Stimulated activated CD4-positive, alpha-beta T cell treated with anti-CD3 and anti-CD28 coated beads, Interleukin-4, amount 100 ng/mL, for 1 hour (primary cell): ENCODE measurements at places on chromosomes 16 and 17.

DNA sequence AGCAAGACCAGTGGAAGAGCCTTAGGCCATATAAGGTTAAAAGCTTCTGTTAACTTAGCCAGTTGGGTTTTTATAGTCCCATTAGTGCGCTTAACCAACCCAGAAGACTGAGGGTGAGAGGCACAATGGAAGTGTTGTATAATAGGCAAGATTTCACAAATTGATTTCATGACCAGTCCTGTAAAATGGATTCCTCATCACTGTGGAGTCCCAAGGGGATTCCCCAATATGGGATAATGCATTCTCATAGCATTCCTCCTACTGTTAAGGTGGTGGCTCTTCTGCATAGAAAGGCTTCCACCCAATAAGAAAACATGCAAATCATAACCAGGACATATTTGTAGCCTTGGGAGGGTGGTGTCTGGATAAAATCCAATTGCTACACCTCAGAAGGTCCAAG, 22.1 kb upstream of the B4GALNT2 start:
- no peak for DNase-seq

DNA sequence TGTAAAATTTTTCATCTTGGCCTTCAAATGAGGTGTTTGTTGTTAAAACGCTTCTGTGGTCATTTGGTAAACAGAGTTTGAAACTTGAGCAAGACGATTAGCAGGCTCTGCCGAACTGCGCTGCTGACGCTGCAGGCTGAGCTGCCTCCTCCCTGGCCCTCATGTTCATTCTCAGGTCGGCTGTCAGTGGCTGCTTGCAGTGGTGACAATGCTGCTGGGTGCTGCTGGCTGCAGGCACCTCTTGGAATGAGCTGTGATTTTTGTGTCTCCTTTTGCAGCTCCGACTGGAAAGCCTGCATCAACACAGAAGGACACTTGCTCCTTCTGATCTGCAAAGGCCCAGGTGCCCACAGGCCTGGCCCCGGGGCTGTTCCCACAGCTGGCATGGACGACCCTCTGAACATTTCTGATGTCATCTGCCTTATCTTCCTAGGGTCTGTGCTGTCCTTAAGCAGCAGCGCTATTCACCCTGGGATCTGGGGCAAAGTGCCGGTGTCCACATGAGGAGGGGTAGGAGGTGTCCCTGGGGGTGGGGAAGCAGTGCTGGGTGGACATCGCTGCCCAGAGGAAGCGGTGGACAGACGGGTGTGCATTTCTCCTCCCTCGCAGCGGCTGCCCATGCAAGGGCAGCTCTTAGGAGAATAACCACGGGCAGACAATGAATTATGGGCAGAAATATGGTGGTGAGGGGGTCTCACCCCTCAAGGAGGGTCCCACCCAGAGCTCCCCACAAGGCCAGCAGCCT, 23.1 kb upstream of the OSGIN1 start:
- DNase-seq: no peak

DNA sequence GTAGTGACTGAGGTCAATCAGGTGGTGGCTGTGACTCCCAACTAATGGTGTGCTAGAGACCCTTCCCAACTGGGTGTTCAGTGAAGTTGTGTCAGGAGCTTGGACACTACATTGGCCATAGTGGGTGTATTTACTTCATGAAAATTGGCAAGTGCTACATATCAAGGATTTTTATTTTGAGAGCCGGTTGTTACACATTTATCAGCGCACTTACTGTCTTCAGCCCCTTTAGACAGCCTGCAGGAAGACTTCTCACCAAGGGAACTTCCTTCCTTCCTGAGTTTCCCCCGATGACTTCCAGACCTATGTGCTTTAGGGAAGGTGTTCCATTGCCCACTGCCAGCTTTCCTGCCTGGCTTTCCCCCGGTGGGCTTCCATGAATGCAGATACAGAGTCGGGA, 261.2 kb downstream of the CBLN1 start:
- no peak for DNase-seq

- no peak for DNase-seq
Measured at GRCh38 chr17:12712941-12713340, 47.3 kb downstream of the MYOCD start.

- no peak for DNase-seq
Measured at GRCh38 chr16:55115506-55115905, 184.8 kb downstream of the IRX5 start.

DNA sequence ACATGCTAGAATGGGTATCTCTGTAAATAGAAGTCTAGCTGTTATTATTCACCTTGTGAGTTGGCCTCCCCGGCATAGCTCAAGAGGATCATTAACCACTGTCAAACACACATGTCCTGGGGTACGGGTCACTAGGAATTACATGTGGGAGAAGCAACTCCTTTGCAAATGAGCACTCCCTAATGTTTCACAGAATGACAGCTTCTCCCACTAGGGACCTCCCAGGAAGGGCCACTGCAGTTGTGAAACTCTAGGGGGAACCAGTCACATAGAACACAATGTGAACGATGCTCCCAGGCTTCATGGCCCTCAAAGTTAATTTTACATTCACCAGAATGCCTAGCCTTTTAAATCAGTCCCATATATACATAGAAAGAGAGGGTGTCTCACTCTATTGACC, 12.4 kb upstream of the ZNF19 start:
- DNase-seq: no peak

DNA sequence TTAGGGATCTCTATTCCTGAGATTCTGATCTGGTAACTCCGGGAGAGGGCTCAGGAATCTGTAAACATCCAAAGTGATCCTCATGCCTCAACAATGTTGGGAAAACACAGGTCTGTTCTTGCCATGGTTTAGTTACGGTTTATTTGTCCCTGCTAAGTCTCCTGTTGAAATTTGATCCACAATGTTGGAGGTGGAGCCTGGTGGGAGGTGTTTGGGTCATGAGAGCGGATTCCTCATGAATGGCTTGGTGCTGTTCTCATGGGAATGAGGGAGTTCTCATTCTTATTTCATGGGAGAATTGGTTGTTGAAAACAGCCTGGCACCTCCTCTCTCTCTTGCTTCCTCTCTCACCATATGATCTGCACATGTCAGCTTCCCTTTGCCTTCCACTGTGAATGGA, 608.6 kb upstream of the GOT2 start:
- no peak for DNase-seq

- DNase-seq: peak; percentile 22
Measured at GRCh38 chr16:74984194-74984528, 762 bp downstream of the WDR59 start.

DNA sequence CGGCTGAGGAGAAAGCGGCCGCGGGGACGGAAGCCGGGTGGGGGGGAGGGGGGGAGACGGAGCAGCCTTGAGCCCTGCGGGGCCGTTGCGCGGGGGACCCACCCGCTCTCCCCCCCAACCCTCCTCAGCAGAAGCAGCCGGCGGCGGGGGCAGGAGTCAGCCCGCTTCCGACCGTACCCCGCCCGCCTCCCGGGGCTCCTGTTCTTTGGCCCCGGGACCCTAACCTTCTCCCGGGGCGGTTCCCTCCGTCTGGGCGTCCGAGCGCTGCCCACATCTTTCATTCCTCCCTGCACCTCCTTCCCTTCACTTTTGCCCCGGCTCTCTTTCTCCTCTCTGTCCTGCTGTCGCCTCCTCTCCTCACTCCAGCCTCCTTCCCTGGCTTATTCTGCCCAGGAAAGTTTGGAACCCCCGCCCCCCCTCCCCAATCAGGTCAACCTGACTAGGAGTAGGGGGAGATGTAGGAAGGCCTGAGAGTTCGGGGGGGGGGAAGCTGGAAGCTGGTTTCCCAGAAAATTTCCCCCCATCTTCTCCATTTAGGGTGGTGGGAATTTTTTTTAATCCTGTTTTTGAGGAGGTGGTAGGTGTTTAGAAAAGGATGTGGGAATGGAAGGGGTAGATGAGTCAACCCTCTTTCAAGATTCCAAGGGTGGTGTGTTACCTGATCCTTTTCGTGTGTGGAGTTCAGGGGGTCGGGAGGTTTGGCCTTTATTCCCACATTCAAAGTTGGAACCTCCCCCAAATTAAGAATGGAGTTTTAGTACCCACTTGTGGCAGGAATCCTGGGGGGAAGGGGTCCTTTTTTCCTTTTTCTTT, 427 bp upstream of the NLK start:
- no peak for DNase-seq

GRCh38 chr17:13698832-13699231, 97.1 kb upstream of the HS3ST3A1 start:
- DNase-seq: peak; percentile 1

DNA sequence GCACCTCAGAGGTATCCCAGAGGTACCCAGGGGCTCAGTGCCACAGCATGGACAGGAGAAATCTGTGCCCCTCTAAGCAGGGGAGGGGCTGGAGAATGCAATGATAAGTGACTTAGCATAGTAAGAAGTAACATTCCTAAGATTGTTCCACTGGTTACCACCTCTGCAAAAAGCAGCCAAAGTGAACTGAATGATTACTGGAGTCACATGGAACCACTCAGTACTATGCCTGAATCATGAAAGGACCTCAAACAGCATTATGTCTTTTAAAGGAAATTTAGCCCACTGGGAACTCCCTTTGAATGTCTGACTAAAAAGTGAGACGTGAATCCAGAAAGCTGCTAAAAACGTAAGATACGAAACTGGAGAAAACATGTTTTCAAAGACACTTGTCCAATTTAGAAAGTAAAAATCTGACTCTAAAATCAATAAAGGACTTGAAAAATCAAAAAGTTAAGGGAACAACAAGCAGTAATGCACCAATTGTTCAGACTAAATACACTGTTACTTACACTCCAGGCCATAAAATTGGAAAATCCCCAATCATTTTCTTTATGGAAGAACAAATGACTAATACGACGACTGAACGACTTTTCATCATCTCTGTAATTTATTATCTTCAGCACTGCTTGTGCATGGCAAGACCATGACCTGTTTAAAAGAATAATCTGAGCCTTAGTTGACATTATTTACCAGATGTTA, 38.6 kb downstream of the LITAFD start:
- no peak for DNase-seq

DNA sequence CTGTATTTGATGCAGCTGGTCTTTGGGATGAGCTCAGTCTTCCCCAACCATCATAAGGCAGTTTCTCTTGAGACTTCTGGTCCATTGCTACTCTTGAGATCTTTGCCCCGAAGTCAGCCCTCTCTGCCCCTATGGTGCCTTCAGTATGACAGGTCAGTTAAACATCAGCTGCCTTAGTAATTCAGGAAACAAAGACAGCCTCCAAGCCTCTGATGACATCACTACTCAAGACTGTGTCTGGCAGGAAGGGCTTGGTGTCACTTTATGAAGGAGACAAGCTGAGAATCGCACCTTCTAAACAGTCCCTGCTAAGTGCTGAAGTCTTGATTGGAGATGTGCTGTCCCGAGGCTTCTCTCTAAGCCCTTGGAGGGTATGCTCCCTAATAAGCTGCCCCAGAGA, 104.9 kb upstream of the TBX2 start:
- no peak for DNase-seq

DNA sequence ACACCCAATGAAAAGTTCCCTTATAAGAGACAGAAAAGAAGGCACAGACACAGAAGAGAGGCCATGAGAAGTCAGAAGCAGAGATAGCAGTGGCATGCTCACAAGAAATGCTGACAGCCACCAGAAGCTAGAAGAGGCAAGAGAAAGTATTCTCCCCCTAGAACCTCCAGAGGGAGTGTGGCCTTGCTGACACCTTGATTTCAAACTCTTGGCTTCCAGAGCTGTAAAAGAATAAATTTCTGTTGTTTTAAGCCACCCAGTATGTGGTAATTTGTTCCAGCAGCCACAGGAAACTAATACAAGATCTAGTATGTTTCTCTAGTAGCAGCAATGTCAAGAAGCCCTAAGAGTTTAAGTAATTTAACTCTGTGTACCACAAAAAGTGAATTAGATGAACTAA, 87.2 kb upstream of the NOG start:
- no peak for DNase-seq

GRCh38 chr16:83715217-83715920, 92.4 kb upstream of the HSBP1 start:
- DNase-seq: no peak

- DNase-seq: no peak
Measured at GRCh38 chr16:8247993-8248392, 342.3 kb downstream of the TMEM114 start.

DNA sequence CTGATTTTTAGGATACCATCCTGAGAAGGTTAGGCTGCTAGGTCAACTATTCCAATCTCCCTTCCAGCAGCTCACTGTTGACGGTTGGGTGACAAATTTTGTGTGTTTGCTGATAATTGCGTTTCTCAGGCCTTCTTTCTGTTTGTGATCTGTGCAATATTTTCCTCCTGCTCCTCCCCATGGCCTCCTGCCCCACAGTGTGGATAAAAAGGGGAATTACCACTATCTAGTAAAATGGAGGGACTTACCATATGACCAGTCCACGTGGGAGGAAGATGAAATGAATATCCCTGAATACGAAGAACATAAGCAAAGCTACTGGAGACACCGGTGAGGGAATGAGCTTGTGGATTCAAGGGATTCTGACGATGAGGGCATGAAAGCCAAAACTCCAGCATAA, 9.2 kb downstream of the CHD3 start:
- DNase-seq: no peak
